ENCODE measurements at places on chromosomes 13 and 19. TPM values are rescaled to one million over a fixed set of nuclear protein-coding genes. Genes with fewer than 3 reads are reported as not detected.

Gene GSK3A
- total RNA-seq: 27.3 TPM

DNA sequence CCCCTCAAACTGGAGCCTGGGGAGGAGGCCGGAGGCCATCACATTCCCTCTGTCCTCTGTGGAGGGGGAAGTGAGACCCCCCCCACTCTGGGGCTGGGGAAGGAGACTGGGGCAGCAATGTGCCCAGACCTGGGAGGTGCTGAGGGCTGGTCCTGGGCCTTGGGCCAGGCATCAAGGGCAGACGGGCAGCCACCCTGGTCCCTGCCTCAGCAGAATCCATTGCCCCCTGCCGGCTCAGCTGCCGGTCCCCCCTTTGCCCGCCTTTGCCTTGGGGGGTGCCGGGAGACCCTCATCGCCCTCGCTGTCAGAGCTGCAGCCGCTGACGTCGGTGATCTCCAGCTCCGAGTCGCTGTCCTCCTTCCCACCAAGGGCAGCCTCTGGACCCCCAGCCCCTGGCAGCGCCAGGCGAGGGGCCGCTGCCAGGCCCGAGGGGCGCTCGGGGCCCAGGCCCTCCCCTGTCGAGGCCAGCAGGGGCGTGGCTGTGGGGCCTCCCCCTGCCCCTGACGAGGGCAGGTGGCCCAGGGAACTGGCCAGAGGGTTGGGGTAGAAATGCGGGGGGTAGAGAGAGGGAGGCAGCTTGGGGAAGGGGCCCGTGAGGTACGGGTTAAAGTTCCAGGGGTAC lies 20.1 kb downstream of the ERFL start:
- DNase-seq: no peak

DNA sequence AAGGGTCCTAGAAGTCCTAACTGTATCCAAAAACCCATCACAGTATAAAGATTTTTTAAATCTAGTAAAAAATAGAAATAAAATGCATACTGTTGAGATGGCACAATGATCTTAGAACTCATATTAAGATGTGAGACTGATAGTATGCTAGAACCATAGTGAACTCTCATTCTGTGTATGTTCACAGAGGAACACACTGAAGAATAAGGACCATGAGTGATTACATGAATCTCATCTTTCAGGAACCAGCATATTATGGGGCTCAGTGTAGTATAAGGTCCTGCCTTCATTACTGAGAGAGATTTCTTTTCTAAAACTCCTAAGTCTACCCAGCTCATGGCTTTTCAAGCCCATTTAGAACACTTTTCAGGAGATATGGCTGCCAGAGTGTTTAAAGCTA lies 59.8 kb upstream of the RFC3 start:
- DNase-seq: no peak

- no peak for DNase-seq
Observed at GRCh38 chr13:65642301-65642700, 1587.8 kb downstream of the PCDH9 start.

Measured in MG63 (cell line).